ENCODE measurements at places on chromosomes 3 and 15.
A peak's percentile ranks its signal among the peaks of the same experiment; 100 is the strongest.

DNA sequence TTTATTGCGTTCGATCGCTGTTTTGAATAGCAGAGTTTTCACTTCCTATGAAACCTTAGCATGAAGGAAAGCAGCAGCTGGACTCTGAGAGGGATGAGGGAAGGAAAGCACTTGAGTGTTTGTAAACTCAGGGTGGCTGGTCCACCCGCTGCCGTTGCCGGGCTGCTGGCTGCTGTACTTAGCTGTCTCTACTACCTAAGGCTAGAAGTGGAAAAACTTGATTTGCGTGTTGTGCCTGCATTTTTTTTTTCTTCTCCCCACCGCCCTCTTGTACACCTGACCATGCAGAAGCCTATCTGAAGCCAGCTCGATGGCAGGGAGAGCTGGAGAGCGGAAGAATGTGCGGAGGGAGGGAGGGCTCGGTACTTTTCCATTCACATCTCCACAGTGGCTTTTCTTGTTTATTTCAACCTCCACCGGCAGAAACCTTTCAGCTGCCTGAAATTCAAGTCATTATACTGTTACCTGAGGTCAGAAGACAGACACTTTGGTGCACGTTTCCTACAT, 4.8 kb upstream of the BCL6 start:
- DNase-seq: no peak

- DNase-seq: no peak
Measured at GRCh38 chr15:100373942-100374341, 32.2 kb upstream of the ADAMTS17 start.

DNA sequence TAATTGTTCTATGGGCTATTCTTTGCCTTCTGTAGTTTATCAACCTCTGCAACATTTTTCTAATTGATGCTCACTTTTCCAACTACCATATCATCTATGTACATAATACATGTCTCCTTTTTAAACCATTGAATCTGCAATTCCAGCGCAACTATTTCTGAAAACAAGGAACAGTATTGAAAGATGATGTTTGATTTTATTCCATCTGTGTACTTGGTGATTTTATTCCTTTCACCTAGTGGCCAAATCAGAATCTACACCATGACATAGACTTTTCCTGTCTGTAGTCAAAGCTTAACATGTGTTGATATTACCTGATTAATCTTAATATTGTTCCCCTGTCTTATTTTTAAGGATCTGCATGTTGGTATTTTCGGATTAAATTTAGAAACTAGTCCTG, 13.0 kb downstream of the NKTR start:
- no peak for DNase-seq

- DNase-seq: no peak
Measured at GRCh38 chr3:32865383-32865782, 47.6 kb downstream of the TRIM71 start.

GRCh38 chr3:164390046-164390445, 688.2 kb downstream of the SI start:
- DNase-seq: no peak

DNA sequence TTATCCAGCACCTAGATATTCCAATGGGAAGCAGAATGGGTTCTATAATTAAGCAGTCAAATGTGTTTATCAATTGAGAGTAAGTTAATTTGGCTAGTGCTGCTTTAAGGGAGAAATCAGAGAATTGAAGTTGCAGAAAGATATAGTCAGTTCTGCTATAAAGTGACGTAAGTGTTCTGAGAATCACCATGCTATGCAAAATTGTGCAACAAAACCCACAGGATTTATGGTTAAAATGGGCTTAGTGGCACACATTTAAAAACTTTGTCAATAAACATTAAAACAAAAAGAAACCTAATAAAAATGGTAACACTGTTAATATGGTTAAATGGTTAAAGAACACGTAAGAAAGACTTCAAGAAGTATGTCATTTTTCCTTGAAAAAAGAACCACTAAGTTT, 74.5 kb downstream of the TMEM108 start:
- no peak for DNase-seq

DNA sequence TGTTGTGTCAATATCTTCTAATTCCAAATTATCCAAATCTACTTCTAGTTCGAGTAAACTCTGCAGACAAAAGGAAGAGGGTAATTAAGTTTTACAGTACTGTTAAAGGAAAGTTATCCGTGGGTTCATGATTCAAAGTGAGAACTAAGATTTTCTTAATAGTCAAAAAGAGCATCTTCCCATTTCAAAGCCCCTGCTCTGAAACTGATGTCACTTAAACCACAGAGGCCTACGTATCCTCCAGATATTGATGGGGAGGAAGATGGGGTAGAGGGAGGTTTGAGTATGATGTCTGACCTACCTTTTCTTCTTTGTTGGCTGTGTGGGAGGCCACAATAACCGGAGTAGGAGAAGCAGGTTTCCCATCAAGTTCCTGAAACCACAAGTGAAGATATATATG, 14.1 kb downstream of the MRPS22 start:
- DNase-seq: no peak

- DNase-seq: no peak
Measured at GRCh38 chr3:46939578-46940445, 36.7 kb downstream of the CCDC12 start.

GRCh38 chr3:56810577-56811545, 9.1 kb upstream of the ARHGEF3 start:
- DNase-seq: no peak

- DNase-seq: no peak
Measured at GRCh38 chr3:159559771-159560170, 428.9 kb upstream of the IL12A start.

DNA sequence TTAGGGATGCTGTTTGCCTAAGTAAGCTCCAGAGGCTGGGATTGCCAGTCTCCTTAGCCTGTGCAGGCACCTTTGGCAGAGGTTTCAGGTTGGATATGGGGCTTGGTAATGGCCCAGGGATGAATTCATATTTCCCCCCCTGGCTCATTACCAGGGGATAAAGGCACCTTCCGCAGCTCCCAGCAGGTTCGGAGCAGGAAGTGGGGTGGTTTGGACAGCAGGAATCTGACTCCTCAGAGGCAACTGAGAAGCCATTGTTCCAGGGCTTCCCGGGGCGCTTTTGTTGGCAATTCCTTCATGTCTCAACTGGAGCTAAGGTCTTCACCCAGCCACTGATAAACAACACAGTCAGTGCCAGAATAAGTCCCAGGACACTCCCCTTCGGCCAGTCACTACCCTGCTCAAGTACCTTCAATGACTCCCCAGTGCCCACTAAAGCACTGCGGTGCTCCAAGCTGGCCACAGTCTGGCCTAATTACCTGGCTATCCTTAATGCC, 85.3 kb upstream of the SLC6A6 start:
- no peak for DNase-seq

- no peak for DNase-seq
Measured at GRCh38 chr3:71414189-71414927, 169.2 kb downstream of the FOXP1 start.

GRCh38 chr3:123064914-123065313, 1.9 kb upstream of the PDIA5 start:
- no peak for DNase-seq

- no peak for DNase-seq
Measured at GRCh38 chr3:128497305-128498126, 4.5 kb upstream of the GATA2 start.

DNA sequence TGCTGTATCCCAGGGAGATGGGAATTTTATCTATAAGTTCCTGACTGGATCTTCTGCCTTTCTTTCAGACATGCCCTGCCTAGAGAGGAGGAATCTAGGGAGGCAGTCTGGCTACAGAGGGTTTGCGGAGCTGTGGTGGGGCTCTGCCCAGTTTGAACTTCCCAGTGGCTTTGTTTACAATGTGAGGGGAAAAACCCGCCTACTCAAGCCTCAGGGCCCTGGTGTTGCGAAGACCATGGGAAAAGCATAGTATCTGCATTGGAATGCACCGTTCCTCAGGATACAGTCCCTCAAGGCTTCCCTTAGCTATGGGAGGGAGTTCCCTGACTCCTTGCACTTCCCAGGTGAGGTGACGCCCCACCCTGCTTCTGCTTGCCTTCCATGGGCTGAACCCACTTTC, 168.7 kb downstream of the TMEM108 start:
- no peak for DNase-seq

- peak; percentile 57 for DNase-seq
Measured at GRCh38 chr3:27357665-27358258, 11.4 kb downstream of the NEK10 start.

DNA sequence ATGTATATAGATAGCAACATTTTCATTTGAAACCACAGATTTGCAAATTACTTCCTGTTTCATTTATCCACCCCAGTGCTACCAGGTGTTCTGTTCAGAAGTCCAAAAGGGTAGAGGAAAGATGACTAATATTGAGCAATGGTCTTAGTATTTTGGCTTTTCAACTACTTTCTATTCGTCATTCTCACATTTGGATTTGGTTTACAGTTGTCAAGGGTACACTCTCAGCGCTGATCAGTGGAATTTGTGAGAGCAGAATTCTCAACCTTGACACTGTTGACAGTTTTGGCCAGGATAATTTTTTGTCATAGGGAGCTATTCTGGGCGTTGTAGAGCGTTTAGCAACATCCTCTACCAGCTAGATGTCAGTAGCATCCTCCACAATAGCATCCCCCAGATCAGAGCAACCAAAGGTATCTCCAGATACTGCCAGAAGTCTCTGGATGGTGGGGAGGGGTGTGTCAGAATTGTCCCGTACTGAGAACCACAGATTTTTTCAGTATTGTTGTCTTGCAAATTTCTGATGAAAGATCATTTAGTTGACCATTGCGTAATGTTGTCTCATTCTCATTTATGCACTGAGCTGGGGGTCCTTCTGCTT, 4.2 kb downstream of the HMCES start:
- DNase-seq: no peak

GRCh38 chr3:171286580-171287249, 173.5 kb downstream of the TNIK start:
- DNase-seq: no peak

- peak; percentile 82 for DNase-seq
Measured at GRCh38 chr3:146308222-146308621, 57.3 kb upstream of the PLSCR4 start.

GRCh38 chr3:115537669-115538068, 85.6 kb upstream of the GAP43 start:
- DNase-seq: no peak

GRCh38 chr3:60847791-60848190, 403.5 kb downstream of the FHIT start:
- no peak for DNase-seq

DNA sequence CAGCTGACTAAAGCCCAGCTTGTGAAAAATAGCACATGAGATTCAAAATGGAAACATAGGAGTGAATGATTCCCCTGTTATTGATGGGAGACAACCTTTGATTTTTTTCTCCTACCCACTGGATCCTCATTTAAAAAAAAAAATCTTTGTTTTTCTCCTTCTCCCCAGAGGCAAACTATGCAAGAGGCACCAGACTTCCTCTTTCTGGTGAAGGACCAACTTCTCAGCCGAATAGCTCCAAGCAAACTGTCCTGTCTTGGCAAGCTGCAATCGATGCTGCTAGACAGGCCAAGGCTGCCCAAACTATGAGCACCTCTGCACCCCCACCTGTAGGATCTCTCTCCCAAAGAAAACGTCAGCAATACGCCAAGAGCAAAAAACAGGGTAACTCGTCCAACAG, 2.6 kb downstream of the CACNA1D start:
- no peak for DNase-seq

DNA sequence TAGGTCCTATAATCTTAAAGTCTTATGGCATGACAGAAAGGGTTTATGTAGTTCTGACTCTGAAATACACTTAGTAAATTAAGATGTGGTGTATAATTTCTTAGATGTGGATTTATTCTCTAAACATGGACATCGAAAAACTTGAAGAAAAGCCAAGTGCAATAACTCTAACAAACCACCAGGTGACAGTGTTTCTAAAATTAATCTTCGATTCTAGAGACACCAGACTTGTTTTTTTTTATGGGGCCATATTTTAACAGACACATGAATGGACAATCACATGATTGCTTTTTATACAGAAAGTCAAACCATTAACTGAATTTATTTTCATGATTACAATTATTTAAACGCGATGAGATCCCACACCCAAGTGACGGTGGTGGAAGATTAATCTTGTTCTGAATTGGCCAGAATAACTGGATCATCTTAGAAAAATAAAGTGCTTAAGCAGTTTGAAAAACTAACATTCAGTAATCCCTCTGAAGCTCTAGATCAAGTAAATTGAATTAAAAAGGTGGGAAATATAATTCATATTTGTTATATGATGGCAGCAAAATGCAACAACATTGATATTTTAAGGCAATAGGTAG, 305.1 kb downstream of the LSAMP start:
- DNase-seq: peak; percentile 48

Data from fibroblast of skin of scalp (primary cell).